ENCODE measurements at places on chromosomes 2 and 18.

- no peak for DNase-seq
Measured at GRCh38 chr18:10121786-10122515, 208.1 kb downstream of the VAPA start.

GRCh38 chr2:83015035-83015715 is 1443.9 kb downstream of the SUCLG1 start:
- DNase-seq = no peak

DNA sequence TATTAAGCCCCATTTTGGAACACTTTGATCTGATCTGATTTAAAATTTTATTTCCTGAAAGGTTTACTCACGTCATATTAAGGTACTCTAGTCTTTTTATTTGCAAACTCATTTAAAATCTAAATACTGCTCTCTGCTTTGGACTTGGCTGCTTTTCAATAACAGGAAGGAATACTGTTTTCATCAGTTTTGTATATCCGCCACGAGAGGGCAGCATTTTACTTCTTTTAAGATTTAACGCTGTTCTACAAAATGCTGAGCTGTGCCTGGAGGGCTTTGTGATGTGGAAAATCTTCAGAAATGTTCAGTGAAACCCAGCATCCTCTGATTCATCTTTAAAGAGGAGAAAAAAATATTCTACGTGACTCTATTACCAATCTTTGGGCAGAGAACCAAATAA is 37.5 kb upstream of the SLC38A11 start:
- no peak for DNase-seq

- DNase-seq = peak; percentile 36
Measured at GRCh38 chr18:63224630-63225029, 94.9 kb downstream of the BCL2 start.

DNA sequence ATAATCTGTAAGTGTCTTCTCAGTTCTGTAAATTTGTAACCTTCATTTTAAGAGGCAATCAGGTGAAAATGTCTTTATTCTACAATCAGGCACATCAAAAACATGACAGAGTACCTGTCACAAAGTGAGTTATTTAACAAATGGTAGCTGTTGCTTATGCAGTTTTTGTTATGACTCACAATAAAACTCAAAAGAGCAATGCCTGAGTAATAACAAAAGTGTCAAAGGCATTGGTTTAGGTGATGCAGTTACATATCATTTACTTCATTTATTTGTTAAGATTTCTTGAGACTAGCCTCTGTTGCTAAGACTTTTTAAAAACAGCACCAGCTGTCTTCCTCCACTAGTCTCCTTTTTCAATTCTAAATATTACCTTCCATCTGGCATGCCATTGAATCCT is 177.8 kb downstream of the KIAA1328 start:
- no peak for DNase-seq

DNA sequence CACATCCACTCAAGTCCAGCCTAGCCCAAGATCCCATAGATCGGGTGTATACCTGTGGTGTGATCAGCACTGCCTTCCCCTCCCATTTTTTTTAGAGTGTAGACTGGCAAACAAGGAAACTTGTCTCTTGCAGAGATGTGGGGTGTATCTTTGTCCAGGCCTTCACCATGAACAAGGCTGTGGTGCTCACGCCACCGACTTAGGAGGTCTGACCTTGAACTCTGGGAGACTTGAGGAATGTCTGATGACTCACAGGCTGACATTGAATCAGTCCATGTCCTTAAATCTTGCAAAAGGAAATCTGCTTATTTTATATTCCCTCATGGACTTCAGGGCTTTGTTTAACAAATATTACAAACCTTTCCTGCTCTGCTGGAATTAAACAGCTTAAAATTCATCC is 4.5 kb upstream of the CTIF start:
- DNase-seq = no peak

DNA sequence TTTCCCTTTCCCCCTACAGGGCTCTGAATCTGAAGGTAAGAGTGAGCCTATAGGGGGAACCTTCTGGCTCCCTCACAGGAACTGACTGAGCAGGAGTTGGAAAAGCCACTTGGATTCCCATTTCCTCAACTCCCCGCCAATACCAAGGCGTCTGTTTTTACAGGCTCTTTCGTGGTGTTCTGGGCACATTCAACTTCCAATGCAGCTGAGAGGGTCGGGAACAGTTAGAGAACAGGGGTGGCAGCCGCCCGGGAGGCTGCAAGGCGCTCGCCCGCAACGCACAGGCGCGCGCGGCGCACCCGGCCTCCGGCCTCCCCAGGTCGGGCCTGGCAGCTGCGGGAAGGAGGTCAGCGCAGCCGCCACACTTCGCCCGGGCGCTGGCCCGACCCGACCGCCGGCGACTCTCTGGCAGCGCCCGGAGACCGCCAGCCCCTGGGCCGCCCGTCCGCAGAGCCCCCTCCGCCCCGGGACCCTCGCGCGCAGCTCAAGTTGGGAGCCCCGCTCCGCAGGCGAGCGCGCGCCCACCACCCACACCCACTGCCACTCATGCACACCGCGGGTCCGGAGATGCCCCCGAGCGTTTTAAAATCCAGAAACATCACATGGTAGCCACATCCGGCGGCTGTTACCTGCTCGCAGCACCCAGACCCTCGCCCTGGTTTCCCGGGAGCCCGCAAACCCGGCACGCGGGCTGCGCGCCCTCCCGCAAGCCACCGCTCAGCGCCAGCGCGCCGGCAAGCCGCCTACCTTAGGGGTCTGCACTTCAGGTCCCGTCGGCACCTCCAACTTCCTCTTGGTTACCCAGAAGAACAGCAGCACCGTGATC is 816 bp downstream of the GALNT14 start:
- DNase-seq = no peak

GRCh38 chr2:168850846-168851245 is 39.4 kb downstream of the SPC25 start:
- no peak for DNase-seq

GRCh38 chr2:68739595-68740399 is 5.2 kb downstream of the ARHGAP25 start:
- DNase-seq = no peak

DNA sequence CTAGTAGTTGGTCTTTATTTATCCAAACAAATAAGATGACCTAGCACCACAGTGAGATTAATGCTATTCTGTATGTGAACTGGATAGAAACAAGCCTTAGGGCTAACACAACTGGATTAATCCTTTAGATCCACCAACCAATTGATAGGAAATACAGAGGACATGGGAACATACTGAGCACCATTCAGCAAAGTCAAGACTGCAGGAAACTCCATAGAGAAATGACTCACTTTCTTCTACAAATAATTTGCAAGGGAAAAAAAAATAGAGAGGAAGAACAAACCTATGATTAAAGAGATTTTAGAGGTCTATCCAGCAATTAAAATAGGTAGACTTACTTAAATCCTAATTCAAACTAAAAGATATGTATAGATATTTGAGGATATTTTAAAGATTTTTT is 23.9 kb downstream of the WDFY1 start:
- no peak for DNase-seq

GRCh38 chr2:63861220-63861822 is 19.6 kb downstream of the UGP2 start:
- peak; percentile 31 for DNase-seq

DNA sequence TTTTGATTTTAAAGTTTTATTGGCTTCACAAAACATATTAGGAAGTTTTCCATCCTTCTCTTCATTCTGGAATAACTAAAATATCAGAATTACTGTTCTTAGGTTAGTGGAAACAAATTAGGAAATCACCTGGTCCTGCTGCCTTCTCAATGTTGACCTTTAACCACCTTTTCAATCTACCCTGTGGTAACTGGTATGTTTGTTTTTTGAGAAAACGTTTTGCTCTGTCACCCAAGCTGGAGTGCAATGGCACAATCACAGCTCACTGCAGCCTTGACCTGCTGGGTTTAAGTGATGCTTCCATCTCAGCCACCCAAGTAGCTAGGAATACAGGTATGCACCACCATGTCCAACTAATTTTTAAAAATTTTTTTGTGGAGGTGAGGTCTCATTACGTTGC is 28.4 kb downstream of the ACYP2 start:
- DNase-seq = no peak

- DNase-seq = no peak
Measured at GRCh38 chr18:42606886-42607495, 508.5 kb downstream of the RIT2 start.

DNA sequence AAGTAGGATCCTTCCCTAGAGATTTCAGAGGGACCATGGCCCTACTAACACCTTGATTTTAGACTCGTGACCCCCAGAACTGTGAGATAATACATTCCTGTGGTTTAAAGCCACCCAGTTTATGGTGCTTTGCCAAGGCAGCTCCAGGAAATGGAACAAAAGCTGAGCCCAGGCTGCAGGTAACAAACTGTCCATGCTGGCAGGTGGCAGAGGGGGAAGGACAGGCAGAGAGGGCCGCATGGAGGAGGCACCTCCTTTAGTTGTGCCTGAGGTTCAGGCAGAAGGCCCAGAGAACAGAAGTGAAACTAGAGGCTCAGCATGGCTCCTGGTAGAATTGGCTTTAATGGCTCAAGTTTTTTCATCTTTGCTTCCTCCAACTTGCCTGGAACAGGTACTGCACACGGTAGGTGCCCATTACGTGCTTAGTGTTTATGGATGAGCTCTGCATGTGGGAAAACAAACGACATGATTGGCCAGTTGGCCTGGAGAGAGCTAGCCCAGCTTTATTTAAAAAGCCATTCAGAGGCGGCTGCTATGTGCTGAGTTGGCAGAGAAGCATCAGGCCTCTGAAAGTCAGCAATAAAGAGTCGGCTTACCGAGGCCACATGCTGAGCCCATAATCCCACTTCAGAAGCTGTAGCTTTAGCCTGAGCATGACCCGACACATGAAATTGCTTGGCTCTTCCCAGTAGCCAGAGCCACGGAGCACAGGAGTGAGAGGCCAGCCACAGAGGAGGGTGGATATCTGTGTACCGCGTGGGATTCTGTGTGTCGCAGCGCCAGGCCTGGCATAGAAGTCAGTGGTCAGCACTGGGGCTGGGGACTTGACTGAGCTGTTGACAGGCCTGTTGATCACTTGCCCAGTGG is 36.5 kb downstream of the HS1BP3 start:
- no peak for DNase-seq

GRCh38 chr2:52897511-52898044 is 870.0 kb upstream of the CHAC2 start:
- no peak for DNase-seq

DNA sequence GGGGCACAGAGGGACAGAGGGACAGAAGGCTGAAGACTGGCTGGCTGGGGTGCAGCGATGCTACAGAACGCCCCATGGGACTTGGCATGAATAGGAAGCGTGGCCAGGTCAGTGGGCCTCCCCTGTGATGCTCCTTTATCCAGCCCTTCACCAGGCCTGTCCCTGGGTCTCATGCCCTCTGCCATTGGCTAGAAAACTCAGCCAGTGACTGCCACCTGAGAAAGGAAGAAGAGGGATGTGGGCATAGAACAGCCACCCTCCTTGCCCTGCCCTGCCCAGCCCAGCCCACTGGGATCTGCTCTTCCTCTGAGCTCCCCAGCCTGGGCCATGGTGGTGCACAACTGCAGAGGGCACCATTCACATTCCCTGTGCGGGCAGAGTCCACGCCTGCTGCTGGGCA is 10.5 kb upstream of the LAPTM4A start:
- DNase-seq = no peak

GRCh38 chr2:7242189-7242867 is 325.1 kb downstream of the RNF144A start:
- DNase-seq = no peak

DNA sequence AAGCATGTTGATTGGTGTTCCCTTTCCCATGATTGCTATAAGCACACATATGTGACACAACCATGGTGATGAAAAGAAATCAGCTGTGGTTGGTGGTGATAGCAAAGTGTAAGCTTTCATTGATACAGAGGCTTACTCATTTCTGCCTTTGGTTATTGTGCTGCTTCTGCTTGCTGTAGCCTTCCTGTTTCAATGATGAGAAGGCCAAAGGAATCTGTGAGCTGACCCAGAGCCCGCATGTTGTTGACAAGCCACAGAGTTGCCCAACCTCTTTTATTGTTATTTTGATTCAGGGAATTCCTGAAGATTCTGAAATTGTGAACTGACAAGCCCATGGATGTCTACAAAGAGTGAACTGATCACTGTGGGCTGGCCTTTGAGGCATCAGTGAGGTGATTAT is 164.4 kb downstream of the TMEFF2 start:
- no peak for DNase-seq

DNA sequence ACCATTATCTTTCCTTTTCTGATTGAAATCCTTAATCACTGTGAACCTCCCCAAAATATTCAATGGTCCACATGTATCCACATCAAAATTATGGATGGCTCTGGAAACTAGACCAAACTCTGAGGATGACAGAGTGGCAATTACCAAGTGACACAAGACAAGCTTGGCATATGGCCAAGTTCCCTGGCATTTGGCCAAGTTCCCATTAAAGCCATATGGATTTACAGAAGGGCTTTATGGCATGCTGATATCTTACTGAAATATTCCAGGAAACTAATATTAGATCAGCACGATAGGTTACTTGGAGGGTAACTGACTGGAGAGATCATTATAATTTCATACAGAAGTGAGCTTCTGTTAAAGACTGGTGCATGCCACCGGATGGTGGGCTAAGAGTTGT is 21.9 kb upstream of the CERS6 start:
- DNase-seq = no peak

GRCh38 chr2:135198481-135198880 is 146.4 kb downstream of the RAB3GAP1 start:
- no peak for DNase-seq

- DNase-seq = no peak
Measured at GRCh38 chr18:70324897-70325296, 36.1 kb downstream of the SOCS6 start.

- DNase-seq = no peak
Measured at GRCh38 chr2:241665731-241666440, 20.7 kb downstream of the DTYMK start.

DNA sequence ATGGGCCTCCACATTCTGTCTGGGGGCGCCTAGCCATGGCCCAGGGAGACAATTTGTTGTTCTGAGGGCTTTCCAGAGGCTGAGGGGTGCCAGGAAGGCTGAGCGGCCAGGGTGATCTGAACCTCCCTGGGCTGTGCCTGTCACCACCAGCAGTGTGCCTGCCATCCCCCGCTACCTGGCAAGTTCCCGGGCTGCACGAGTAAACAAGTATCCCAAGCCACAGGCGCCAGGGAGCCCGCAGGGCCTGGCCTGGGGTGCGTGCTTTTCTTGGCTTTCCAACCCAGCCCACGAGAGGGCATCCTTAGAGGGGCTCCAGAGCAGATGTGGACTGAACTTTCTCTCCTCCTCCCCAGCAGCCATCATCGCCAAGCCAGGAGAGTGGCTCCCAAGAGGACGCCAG is 35.1 kb upstream of the B3GNT7 start:
- no peak for DNase-seq

DNA sequence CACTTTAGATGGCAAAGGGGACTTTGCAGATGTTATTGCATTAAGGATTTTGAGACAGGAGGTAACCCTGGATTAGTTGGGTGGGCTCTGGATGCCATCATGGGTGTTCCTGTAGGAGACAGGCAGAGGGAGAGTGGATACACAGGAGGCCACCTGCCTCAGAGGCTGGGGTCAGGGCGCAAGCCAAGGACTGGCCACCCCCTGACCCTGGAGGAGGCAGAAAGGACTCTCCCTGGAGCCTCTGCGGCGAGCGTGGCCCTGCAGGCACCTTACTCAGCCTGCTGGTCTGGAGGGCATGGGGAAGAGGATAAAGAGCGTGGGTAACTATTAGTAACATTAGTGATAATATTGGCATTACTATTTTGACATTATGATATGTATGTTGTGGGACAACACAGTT is 21.6 kb upstream of the OTOS start:
- no peak for DNase-seq
